NCI-H2107 (cell line): ENCODE measurements at places on chromosomes 16 and 17.
A peak's percentile ranks its signal among the peaks of the same experiment; 100 is the strongest.

DNA sequence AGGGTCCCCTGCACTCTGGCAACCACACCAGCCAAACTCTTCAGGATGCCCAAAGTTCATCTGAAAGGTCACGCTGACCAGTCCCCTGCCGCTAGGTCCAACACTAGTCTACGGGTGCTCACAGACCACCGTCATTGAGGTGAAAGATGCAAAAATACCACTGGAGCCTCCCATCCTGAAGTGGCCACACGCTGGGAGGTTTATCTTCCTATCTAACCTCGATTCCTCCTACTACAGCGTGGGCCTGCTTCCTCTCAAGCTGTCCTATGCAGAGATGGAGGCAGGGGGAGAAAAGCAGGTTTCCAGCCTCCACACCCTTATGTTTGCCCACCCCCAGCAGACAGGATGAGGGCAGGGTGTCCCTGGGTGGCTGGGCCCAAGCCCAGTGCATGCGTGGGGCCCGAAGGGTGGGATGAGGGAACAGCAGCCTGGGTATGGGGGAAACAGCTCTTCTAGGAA is 6.3 kb downstream of the SRCIN1 start:
- no peak for DNase-seq

DNA sequence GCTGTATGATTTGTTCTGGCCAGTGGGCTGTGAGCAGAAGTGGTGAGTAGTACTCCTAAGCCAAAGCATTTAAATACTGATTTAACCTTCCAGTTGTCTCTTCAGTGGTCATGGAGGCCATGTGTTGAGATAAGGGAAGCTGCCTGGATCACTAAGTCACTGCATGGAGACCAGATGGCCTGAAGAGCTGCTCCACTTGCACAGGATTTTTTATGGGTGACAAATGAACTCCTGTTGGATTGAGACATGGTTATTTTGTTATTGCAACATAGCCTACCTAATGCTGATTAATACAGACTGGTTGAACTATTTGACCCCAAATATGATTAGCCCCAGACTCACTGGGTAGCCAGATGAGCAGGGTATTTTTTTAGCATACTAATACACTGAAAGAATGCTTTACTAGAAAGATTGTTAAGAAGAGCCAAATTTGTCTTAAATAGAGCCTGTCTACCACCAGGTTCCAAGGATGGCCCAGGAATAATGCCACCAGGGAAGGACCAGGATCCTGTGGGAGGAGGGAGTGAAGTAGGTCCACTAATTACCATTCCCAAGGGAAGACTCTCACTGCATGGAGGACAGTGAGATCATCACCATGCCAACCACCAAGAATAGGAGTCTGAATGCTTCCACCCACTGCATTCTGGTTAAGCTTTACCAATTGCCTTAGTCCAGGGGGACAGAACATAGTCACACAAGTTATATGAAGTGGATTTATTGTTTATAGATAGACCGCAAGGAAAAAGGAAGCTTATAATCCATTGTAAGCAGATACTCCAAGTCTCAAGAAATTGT is 187.4 kb upstream of the IRX6 start:
- DNase-seq, result no peak

- no peak for DNase-seq
Observed at GRCh38 chr16:67845291-67846062, 1.3 kb upstream of the NUTF2 start.

- no peak for DNase-seq
Observed at GRCh38 chr17:20200016-20200795, 191.0 kb downstream of the SPECC1 start.

GRCh38 chr16:69554495-69554894 is 11.3 kb upstream of the NFAT5 start:
- DNase-seq, result no peak

GRCh38 chr16:86112178-86112577 is 213.2 kb downstream of the IRF8 start:
- no peak for DNase-seq

GRCh38 chr16:27253526-27253930 is 15.0 kb downstream of the NSMCE1 start:
- DNase-seq, result no peak

DNA sequence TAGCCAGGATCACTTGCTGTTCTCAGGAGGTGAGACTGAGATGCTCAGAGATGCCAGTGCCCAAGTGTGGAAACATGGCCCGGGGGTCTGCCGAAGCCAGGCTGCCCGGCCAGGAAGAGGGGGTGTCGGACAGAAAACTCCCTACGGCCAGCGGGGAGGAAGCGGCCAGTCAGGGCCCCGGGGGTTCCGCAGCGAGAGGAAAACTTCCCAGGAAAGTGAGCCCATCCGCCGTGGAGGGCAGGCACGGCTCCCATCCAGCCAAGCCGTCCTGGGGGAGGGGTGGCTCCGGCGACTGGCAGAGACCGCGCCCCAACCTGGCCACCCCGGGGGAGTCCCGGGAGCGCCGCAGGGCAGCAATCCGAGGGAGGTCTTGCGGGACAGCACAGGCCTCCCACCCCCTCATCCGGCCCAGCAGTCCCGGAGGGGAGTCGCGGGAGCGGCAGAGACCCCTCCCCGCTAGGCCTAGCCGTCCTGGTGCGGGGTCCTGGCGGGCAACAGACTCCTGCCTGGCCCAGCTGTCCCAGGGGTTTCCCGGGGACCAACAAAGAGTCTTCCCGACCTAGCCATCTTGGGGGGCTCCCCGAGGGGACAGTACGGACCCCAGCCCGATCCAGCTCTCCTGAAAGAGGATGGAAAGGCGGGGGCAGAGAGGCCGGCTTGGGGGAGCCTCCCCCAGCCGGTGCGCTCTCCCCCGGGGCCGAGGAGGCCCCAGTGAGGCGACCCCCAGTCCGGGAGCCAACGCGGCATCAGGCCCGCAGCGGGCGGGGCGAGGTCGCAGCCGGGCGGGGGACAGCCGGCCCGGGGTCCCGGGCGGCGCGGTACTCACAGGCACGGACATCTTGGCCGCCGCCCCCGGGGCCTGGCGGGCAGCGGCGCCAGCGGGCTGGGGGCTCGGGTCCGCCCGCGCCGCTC is 13.8 kb upstream of the BCAR1 start:
- DNase-seq, result no peak

- DNase-seq, result no peak
Observed at GRCh38 chr17:51085150-51085805, 35.4 kb downstream of the SPAG9 start.

DNA sequence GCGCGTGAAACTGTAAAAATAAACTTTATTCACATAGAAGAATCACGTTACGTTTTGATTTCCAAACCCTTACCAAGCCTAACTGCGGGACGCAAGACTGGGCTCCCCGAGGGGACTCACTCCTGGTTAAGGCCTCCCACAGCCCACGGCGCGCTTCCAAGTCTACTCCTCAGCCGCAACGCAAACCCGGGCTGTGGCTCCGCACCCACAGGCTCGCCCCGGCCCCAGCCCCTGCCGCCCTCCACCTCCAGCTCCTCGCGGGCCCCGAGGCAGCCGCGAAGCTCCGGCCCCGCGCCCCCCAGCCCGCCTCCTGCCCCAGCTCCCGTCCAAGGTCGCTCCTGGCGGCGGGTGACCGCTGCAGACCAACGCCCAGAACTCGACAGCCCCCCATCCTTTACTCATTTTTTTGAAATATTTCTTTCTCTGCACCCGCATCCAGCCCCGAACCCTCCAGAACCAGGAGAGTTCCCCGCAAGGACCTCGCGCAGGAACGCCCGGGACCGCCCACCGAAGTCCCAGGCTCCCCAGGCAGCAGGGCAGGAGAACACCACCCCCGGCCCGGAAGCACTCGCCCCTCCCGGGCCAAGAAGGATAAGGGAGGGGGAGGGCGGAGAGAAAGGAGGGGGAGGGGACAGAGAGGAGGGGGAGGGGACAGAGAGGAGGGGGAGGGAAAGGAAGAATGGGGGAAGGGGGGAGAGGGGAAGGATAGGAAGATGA is 912 bp downstream of the USP22 start:
- no peak for DNase-seq

GRCh38 chr17:32646941-32647340 is 160.1 kb downstream of the CDK5R1 start:
- no peak for DNase-seq

GRCh38 chr17:66337268-66337667 is 34.9 kb downstream of the PRKCA start:
- DNase-seq, result no peak

DNA sequence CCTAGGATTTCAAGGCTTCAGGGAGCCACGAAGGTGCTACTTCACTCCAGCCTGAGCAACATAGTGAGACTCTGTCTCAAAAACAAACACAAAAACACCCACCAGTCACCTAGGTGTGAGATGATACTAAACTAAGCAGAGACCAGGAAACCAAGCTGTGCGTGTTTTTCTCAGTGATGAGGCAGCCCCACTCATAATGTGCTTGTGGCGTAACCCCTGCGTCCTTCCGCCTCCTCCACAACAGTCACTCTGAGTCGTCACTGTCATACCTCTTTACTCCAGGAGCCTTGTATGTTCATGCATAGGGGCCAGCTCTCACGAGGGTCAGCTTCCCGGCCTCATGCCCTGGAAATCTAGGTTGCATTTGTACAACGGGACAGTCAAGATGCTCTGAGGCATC is 31.1 kb upstream of the SLC47A1 start:
- DNase-seq, result no peak

- DNase-seq, result no peak
Observed at GRCh38 chr16:22754577-22754976, 59.4 kb upstream of the HS3ST2 start.

DNA sequence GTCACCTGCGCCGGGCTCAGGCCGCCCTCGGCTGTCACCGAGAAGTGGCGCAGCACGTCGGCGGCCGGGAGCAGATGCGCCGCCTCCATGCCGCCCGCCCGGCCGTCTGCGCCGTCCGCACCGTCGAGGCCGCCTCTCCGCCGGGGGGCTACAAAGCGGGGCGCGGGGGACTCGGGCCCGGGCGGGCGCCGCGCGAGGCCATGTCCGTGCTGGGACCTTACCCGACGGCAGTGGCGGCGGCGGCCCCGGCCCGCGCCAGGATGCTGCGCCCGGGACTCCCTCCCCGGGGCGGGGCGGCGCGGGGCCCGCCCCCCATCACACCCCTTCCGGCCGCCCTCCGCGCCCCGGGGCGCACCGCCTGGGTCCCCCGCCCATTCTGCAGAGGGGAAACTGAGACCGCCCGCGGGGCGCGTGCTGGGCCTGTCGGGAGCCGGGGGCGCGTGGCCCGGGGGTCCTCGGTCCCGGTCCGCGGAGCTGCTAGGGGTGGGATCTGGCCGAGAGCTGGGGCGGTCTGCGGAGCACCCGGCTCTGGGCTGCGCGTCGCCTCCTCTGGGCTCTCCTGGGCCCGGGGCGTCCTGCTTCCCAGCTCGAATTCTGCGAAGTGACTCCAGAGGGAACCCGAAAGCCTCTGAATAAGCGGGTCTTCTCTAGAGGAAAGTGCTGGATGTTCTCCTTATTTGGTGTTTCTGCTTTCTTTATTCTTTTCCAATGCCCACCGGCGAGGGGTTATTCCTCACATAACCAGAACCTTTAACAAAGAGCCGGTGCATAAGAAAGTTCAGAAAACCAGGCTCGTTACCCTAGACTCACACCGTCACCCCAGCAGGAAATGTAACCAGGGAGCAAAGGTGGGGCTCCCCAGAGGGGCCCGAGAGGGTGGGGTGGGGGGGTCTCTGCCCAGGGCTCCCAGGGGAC is at the start of gene ATP2A3:
Gene ATP2A3, minus strand, starts transcription at position 235 of the 915 bp plus-strand sequence. Its CDS starts 146 bp downstream, at position 89.
- no peak for DNase-seq

GRCh38 chr17:63644846-63645245 is 22.6 kb downstream of the MAP3K3 start:
- no peak for DNase-seq

DNA sequence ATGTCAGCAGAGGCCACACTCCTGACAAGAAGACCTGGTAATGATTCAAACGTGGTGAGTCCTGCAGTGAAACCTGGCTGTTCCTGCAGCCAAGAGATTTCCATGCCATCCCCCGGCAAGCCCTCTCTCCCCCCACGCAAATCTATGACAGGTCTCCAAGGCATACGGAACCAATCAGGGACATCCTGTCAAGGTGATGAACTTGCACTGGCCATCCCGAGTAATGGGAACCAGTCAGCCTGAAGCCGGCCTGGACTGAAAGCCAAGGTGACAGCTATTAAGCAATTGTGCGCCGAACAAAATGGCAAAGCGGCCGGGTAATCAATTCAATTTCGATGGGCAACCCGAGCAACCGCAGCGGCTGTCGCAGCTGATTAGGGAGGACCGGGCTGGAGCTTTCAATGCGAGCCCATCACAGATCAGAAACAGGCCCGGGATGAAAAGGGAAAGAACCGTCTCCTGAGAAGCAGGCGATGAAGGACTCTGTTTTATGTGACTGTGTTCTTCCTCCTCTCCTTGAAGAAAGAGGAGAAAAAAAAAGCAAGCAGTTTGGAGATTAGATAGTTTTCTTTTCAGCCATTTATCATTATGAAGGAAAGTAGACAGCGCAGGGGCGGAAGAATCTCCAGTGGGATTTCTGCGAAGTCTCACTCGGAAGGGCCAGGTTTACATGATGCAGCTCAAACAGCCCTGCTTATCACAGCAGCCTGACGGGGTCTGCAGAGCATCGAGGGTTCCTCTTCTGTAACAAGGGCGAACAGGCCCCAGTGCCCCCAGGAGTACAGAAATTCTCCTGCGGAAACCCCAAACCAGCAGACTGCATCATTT is 35.2 kb downstream of the TBX4 start:
- DNase-seq, result no peak

DNA sequence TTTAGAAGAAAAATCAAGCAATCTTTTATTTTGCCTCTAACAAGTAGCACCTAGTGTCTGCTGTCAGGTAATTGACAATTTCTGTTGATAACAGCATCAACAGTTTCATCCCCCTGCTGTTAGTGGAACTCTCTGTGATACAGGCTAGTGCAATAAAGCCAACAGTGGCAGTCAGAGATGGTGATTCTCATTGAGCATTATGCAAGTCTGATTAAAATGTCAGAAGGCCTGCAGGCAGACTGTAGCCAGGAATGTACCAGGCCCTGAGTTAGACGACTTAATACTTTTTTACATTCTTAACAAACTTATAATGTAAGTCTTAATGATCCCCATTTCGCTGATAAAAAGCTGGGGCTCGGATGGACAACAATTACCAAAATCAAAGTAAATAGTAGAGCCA is 14.6 kb downstream of the CYLD start:
- no peak for DNase-seq

DNA sequence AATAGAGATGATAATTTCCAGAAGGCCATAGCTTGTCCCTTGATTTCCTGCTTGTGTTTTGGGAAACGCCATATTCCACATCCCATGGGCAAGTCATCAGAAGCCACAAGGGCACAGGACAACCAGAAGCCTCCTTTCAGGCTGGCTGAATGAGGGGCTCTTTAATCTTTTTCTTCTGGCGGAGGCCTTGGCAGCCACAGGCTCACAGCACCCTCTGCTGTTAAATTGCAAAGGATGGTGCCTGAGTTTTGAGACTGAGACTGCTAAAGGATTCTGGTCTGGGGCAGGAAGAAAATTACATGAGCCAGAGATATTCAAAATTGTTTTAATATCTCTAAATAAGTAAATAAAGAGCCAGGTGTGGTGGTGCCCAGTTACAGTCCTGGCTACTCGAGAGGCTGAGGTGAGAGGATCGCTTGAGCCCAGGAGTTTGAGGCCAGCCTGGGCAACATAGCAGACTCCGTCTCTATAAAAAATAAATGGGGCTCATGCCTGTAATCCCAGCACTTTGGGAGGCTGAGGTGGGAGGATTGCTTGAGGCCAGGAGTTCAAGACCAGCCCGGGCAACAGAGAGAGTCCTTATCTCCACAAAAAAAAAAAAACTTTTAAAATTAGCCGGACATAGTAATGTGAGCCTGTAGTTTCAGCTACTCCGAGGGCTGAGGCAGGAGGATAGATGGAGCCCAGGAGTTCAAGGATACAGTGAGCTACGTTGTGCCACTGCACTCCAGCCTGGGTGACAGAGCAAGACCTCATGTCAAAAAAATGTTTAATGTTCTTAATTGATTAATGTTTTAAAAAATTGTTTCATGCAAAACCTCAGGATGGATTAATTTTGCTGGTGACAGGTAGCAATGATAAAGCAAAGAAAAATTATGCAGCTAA is 26.3 kb downstream of the AARSD1 start:
- DNase-seq, result peak; percentile 5

- DNase-seq, result no peak
Observed at GRCh38 chr17:50049636-50050035, 6.3 kb upstream of the ITGA3 start.
